ENCODE measurements at places on chromosomes 12 and 14.

DNA sequence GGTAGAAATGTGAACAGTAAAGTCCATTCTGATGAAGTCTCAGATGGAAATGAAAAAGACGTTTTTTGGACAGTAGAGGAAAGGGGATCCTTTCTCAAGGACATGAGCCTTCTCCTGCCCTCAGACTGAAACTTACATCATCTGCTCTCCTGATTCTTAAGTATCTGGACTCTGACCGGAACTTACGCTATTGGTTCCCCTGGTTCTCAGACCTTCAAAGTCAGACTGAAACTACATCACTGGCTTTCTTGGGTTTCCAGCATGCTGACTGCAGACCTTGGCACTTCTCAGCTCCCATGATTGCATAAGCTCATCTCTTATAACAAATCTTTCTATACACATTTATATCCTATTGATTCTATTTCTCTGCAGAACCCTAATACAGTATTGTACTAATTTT is 291.0 kb downstream of the SNAPC1 start:
- DNase-seq: no peak

DNA sequence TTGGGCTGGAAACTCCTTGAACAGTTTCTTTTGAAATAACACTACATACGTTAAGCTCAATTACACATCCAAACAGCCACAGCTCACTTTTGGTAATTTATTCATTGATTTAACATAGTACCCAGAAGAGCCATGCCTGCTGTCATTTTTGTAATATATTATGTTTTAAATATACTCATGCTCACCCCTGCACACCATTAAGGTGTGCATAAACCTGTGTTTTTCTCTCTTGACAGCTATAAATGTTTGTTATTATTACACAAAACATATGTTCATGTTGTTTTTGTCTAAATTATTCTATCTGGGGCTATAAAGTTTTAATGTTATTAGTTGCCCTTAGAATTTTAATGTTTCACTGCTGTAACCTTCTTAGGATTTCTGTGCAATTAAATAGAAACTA is 296.1 kb downstream of the AKAP6 start:
- no peak for DNase-seq

GRCh38 chr12:112419297-112420133 is 768 bp downstream of the PTPN11 start:
- DNase-seq: no peak

- no peak for DNase-seq
These were observed 291.5 kb downstream of the RPS29 start for GRCh38 chr14:49294621-49295148.

DNA sequence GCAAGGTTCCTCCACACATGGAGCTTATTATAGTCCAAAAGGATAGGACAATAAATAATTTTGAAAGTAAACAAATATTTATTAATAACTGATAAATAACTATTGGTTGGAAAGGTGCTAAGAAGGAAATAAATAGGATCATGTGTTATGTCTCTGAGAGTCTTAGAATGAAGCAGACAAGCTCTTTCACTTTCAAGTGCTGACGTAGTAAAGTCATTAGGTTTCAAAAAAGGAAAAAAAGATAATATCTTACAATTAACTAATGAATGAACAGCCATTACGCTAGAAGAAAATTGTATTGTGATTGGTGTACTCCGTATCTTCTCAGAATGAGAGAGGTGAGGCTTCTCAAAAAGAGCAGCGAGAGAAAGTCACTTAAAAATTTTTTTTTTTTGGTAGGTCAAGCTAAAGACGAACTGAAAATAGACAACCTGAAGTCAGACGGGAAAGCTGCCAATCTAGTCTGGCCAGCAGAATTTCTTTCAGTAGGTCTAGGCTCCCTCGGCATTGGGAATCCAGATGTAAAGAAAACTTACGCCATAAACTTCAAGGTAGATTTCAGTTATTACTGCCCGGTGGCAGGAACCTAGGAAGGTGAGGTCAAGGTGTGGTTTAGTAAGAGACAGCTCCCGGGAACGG is 583 bp upstream of the LEMD3 start:
- no peak for DNase-seq

DNA sequence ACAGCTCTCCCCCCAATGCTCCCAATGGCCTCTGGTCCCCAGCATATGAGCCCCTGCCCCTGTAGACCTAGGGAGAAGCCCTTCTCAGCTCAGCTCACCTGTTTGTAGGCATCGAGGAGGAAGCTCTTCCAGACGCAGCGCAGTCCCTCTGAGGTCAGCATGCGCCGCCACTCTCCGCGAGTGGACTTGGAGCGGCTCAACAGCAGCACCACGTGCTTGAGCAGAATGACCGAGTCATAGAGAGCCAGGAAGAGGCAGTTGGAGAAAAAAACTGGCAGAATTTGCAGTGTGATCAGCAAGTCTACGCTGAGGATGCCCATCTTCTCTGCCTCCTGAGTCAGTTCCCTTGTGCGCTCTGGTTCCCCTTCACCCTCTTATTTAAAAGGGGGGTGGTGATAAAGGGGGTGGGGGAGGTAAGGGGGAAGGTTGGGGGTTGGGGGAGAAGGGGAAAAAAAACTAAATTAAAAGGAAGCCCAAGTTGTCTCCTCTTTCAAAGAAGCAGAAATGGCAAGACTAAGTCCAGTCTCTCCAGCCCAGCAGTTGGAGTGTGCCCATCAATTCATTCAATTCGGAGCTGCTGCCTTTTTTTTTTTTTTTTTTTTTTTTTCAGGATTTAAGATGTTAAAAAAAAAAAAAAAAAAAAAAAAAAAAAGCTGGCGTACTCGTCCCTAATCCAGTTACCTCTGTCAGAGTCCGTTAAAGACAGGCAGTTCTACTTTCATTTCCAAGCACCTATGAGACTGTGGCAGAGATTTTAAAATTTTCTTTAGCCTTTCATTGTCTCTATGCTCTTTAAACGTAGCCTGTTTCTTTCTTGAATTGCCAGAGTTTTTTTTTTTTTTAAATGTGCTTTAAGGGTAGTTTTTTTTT is at the start of gene DIO2:
TSS of gene DIO2 (minus strand) at position 352 of the 870 bp plus-strand sequence. CDS start at position 320, 32 bp downstream.
- DNase-seq: no peak

GRCh38 chr14:30375296-30375892 is 183.6 kb upstream of the G2E3 start:
- peak; percentile 25 for DNase-seq

- DNase-seq: no peak
These were observed 63.8 kb upstream of the SSTR1 start for GRCh38 chr14:38143659-38144505.

DNA sequence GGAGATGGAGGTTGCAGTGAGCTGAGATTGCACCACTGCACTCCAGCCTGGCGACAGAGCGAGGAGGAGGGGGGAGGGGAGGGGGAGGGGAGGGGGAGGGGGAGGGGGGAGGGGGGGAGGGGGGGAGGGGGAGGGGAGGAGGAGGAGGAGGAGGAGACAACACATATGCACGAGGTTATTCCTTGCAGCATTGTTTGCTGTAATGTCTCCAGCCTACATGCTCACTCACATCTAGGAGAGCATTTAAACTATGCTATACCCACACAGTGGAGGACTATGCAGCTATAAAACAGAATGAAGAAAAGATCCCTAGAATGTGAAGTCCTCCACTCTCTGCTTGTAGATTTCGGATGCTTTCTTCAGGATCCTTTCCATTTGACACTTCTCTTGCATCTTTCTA is 3.5 kb upstream of the HIGD1C start:
- DNase-seq: no peak

DNA sequence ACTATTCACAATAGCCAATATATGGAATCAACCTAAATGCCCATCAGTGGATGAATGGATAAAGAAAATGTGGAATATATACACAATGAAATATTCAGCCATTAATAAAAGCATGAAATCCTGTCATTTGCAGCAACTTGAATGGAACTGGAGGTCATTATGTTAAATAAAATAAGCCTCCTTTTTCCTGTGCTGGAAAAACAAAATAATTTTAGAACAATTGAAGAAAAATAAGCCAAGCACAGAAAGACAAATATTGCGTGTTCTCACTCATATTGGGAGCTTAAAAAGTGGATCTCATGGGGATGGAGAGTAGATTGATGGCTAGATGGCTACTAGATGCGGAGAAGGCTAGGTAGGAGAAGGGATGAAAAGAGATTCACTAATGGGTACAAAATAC is 6.3 kb upstream of the BTG1 start:
- DNase-seq: no peak

GRCh38 chr12:32993404-32993803 is 96.8 kb upstream of the PKP2 start:
- no peak for DNase-seq

DNA sequence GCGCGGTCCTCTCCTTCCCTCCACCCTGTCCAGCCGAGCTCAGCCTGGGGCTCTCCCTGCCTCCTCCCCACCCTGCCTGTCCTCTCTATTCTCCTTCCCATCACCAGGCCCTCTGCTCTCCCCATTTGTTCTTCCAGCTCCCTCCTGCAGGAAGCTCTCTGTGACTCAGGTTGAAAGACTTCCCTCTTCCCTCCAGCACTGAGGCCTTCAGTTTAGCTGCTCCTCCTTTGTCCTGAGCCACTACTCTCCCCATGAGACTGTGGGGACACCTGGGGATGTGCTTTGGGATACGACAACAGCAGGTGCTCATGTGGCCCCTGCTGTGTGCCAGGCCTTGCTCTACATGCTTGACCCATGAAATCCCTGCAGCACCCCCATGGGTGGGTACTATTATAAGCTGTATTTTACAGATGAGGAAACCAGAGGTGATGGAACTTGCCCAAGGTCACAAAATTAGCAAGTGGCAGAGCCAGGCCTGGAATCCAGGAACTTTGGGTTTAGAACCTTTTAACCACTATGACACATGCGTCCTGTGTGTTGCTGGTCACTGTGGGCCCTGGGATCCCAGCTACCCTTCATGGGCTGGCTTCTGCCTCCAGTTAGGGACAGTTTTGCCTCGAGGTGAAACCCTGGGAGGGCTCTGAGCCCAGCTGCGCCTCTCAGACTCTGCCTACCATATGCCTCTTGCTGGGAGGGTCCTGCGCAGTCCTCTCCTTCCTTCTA is 5.5 kb downstream of the KRT80 start:
- DNase-seq: no peak

- no peak for DNase-seq
These were observed 6.8 kb downstream of the CPNE6 start for GRCh38 chr14:24078146-24078545.

DNA sequence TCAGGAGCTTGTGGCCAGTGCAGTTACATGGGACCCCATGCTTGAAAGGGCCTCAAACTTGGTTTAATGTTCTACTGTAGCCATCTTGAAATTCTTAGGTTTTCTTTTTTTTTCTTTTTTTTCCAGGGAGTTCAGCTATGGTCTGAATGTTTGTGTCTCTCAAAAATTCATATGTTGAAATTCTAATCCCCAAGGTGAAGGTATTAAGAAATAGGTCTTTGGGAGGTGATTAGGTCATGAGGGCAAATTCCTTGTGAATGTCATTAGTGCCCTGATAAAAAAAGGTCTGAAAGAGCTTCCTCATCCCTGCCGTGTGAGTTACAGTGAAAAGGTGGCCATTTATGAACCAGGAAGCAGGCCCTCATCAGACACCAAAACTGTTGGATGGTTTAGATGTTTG is 324.1 kb downstream of the C12orf75 start:
- DNase-seq: no peak

DNA sequence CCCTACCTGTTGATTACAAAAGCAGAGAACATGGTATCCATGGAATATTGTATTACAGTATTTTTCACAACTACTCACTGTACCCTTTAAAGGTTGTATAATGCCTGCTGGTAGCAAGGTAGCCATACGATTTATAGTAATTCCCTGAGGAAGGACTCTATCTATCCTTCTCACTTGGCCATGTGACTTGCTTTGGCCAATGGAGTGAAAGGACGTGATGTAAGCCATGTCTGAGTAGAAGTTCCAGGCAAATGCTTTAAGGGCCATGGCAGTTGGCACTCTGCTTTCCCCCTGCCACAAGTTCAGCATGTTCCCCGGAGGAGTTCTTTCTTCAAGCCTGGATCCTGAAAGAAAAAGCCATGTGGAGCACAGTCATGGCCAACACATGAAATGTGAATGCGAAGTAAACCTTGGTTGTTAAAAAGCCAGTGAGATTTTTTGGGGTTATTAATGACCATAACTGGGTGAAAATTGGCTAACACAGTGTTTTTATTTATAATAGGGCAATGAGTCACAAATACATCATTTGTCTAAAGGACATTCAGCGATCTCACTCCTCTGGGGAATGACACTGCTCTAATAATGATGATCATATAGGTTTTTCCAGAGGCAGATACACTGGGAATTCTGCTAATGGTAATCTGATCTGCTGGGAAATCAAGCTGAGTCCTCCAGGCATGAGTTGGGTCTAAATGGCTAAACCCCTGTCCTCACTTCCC is 67.4 kb upstream of the SLC38A2 start:
- no peak for DNase-seq

GRCh38 chr12:132423820-132424645 is 65.9 kb upstream of the FBRSL1 start:
- no peak for DNase-seq

GRCh38 chr12:43329375-43329774 is 222.6 kb downstream of the ADAMTS20 start:
- no peak for DNase-seq

DNA sequence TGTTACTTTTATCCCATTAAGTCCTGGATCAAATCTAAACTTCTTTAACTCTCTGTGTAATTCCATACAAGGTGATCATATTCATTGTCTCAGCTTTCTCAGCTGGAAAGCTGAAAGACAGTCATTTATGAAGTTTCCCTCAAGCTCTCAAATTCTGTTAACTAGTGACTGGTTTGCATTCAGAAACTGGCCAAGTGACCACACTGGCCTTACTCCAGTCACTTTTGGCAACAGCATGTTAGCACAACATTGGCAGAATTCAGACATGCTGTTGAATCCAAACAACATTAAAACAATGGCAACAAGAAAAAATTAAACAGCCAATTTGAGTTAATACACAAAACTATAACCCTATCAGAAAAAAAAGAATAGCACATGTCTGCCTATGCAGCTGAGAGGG is 343.3 kb downstream of the MDGA2 start:
- no peak for DNase-seq

GRCh38 chr14:43480976-43481375 is 1026.1 kb downstream of the FSCB start:
- no peak for DNase-seq

DNA sequence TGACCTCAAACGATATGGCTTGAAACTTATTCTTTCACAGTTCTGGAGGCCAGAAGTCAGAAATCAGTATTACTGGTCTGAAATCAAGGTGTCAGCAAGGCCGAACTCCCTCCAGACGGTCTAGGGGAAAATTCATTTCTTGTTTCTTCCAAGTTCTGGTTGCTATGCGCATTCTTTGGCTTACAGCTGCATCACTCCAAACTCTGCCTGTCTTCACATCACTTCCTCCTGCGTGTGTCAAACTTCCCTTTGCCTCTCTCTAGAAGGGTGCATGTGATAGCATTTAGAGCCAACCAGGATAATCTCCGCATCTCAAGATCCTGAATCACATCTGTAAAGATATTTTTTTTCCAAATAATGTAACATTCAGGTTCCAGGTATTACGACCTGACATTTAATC is 62.8 kb downstream of the DENND5B start:
- no peak for DNase-seq
